ENCODE measurements at places on chromosomes 7 and 10. TPM values are rescaled to one million over a fixed set of nuclear protein-coding genes. Genes with fewer than 3 reads are reported as not detected.

BRI3 gene
- 96.7 TPM for total RNA-seq

FFAR4 gene
- total RNA-seq: not detected

ZNF117 gene
- total RNA-seq: 4.4 TPM

OR2A14 gene
- not detected for total RNA-seq

SPAM1 gene
- total RNA-seq: not detected

KNDC1 gene
- not detected for total RNA-seq

ABCB1 gene
- 12.0 TPM for total RNA-seq

GRCh38 chr10:93266858-93267257 is 193.2 kb downstream of the CYP26A1 start:
- no peaks in the 10 kb centered on the region for H3K27me3 ChIP-seq
- no peak overlapping the region for H3K27ac ChIP-seq
- H3K4me3 ChIP-seq: no peak overlapping the region
- H3K4me1 ChIP-seq: no peaks in the 10 kb centered on the region

- no peaks in the 10 kb centered on the region for H3K27me3 ChIP-seq
- DNase-seq: no peak
- H3K36me3 ChIP-seq: no peaks in the 10 kb centered on the region
- H3K27ac ChIP-seq: no peak overlapping the region
- H3K4me3 ChIP-seq: no peak overlapping the region
- H3K4me1 ChIP-seq: no peaks in the 10 kb centered on the region
Observed at GRCh38 chr7:12612622-12613021, 42.1 kb downstream of the SCIN start.

GRCh38 chr7:87356448-87356847 is 11.0 kb downstream of the CROT start:
- no peak overlapping the region for H3K4me3 ChIP-seq
- no peak for DNase-seq
- no peaks in the 10 kb centered on the region for H3K4me1 ChIP-seq
- H3K27me3 ChIP-seq: no peaks in the 10 kb centered on the region

- H3K4me3 ChIP-seq: peak overlapping the region; percentile 65
- H3K27me3 ChIP-seq: no peaks in the 10 kb centered on the region
- peaks cover 42% of the 10 kb centered on the region for H3K4me1 ChIP-seq
- DNase-seq: peak; percentile 11
- peak overlapping the region; percentile 99 for H3K27ac ChIP-seq
- H3K36me3 ChIP-seq: no peaks in the 10 kb centered on the region
Observed at GRCh38 chr10:5812283-5813090, 747 bp downstream of the GDI2 start.

- no peak overlapping the region for H3K4me3 ChIP-seq
- H3K36me3 ChIP-seq: no peaks in the 10 kb centered on the region
- H3K27me3 ChIP-seq: no peaks in the 10 kb centered on the region
- no peaks in the 10 kb centered on the region for H3K4me1 ChIP-seq
- no peak for DNase-seq
Observed at GRCh38 chr7:85829817-85830432, 643.1 kb upstream of the SEMA3D start.

Data from naive thymus-derived CD4-positive, alpha-beta T cell (primary cell).